ENCODE measurements at places on chromosomes 1 and 21.

- DNase-seq, result no peak
These were observed 55.0 kb downstream of the NID1 start for GRCh38 chr1:236009857-236010256.

- no peak for DNase-seq
These were observed 69.2 kb downstream of the FASLG start for GRCh38 chr1:172727956-172728603.

GRCh38 chr1:31576201-31576669 lies at the start of gene TINAGL1:
Gene TINAGL1 (plus strand): TSS chr1:31576515. CDS start chr1:31577149, 634 bp downstream.
- peak; percentile 94 for DNase-seq

DNA sequence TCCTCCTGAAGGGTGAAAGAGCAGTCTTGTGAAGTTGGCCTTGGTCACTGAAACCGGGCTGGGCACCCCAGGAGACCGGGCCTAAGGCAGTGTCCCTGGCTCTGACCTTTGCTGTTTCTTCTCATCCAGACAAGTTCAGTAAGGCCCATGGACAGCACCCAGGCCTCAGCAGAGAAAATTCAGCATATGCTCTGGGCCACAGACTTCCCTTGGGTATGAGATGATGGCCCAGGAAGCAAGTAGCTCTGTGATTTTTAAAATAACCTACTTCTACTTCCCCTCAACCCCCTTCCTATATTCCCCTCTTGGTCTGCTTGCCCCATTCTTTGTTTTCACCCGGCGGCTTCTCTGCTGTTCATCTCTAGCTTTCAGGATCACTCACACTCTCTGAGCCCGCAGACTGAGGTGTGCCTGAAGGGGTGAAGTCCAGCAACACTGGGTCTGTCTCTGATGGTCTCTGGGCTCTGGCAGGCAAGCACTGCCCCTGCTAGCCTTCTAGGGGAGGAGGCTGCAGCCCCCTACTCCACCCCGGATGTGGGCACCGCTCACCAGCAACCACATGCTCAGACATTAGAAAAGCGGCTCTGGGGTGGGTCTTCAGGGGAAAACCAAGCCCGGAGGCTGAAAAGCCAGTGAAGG lies 2.9 kb upstream of the GPR25 start:
- no peak for DNase-seq

- no peak for DNase-seq
These were observed 146.6 kb downstream of the TLR5 start for GRCh38 chr1:222996310-222996975.

- no peak for DNase-seq
These were observed 698.8 kb downstream of the MATN1 start for GRCh38 chr1:30024411-30025195.

- no peak for DNase-seq
These were observed 9.0 kb upstream of the RHBG start for GRCh38 chr1:156359973-156360372.

DNA sequence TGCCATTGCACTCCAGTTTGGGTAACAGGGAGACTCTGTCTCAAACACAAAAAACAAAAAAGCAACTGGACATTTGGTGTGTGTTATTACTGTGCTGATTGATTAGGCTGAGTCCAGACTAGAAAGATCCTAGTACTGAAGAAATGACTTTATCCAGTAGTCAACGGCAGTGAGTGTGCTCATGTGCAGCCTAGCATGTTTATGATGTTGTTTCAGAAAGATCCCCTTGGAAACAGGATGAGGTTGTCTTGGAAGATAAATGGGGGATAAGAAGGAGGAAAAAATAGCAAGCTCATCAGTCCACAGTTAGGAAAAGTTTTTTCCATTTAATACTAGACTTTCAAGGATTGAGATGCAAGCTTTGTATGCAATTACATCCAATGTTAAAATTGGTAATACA lies 14.3 kb downstream of the RUSC1 start:
- DNase-seq, result no peak

All from stomach (tissue), 19 donors.